NCI-H187 (cell line): ENCODE measurements at places on chromosomes 4 and X.

DNA sequence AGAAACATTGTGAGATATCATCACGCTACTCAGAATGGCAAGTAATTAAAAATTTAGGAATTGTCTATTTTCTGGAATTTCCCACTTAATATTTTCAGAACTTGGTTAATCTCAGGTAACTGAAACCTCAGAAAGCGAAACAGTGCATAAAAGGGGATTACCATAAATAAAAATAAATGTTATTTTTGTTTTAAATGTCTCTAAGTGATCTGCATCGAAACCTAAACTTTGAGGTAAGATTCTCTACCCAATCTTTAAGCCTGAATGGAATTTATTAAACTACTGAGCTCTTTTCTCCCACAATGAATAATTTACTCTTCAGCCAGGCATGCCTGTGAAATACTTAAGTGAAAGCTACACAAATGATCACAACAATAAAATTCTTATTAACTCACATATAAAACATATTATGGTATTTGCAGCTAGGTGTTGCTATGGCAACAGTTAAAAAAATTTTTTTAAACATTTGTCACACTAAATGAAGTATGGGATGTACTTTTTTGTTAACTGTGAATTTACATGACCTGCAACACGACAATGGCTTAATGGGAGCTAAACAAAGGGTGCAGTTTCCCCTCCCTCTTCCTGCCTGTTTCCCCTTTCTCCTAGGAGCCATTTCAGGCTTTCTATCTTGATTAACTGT is 220.2 kb upstream of the PRPS2 start:
- no peak for DNase-seq

- DNase-seq = no peak
Observed at GRCh38 chrX:108875548-108875947, 139.2 kb upstream of the IRS4 start.

DNA sequence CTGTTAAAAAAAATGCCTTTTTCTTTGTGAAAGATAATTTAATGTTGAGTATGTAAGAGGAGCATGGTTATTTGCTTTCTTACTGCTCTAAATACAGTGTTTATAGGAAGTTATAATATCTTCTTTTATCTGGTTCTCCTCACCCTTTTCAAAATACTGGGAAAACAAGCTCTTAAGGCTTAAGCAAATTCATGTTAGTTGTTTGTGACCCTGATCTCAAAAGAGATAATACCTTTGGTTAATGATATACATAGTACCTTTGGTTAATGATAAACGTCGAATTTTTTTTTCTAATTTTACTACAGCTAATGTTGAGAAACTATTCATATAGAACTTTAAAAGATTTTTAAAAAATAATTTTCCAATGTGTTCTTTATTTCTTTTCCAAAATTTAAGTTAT is 180.1 kb downstream of the RAPGEF2 start:
- DNase-seq = no peak

- DNase-seq = no peak
Observed at GRCh38 chr4:169410839-169411770, 140.3 kb upstream of the SH3RF1 start.
